CD8-positive, alpha-beta memory T cell (primary cell): ENCODE measurements at places on chromosomes 3 and 15.

- no peak overlapping the region for H3K4me3 ChIP-seq
- no peak overlapping the region for H3K27ac ChIP-seq
- H3K27me3 ChIP-seq, result no peaks in the 10 kb centered on the region
- H3K4me1 ChIP-seq, result peaks cover 56% of the 10 kb centered on the region
Observed at GRCh38 chr3:33062866-33063265, 34.1 kb downstream of the GLB1 start.

DNA sequence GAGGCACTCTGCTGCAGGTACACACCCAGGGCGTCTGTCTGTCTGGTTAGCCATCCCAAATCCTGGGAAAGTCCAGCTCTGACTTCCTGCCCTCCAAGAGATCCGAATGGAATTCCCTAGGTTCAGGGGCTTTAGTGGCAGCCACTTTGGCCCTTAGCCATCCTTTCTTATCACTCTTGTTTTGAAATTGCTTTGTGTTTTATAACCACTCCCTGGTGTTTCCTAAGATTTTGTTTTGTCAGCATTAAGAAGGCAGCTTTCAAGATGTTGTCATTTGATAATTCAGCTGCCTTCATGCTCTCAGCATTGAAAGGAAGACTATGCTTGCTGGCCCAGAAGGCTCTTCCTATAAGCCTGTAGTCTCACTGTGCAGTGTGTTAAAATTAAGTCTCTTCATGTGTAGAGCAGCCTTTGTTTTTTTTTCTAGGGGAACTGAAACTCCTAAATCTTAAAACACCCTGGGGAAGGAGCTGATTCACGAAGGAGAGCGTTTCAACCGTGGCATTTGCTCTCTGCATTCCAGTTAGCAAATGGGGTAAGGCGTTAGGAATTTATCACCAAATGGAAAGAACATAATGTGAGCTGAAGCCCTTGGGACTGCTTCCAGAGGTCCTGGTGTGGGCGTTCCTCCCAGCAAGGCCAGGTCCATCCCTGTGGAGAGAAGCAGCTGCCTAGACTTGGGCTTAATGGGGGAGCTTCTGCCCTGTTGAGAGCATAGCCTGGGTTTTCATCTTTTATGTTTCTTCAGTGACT is 14.2 kb upstream of the CLEC3B start:
- H3K27me3 ChIP-seq, result no peaks in the 10 kb centered on the region
- H3K27ac ChIP-seq, result no peak overlapping the region
- H3K4me3 ChIP-seq, result no peak overlapping the region
- H3K36me3 ChIP-seq, result peaks cover 26% of the 10 kb centered on the region
- no peak for DNase-seq

- DNase-seq, result no peak
- H3K36me3 ChIP-seq, result no peaks in the 10 kb centered on the region
Observed at GRCh38 chr15:81532001-81532400, 158.0 kb upstream of the TMC3 start.

DNA sequence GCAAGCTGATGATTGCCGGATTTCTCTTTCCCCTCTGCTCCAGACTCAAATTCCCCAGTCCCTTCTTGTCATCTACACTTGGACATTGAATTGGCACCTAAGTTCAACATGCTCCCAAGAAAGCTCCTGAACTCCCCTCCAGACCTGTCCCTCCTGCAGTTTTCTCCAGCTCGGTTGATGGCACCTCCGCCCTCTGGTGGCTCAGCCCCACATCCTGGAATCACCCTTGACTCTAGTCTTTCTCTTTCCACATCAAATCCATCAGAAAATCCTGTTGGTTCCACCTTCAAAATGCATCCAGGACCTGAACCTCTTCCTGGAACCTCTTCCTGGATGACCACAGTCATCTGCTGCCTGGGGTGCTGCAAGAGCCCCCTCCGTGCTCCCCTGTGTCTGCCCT is 60.1 kb downstream of the RASGRF1 start:
- H3K27ac ChIP-seq, result no peak overlapping the region
- H3K4me3 ChIP-seq, result no peak overlapping the region
- DNase-seq, result no peak
- H3K27me3 ChIP-seq, result no peaks in the 10 kb centered on the region
- H3K36me3 ChIP-seq, result no peaks in the 10 kb centered on the region

- H3K4me1 ChIP-seq, result no peaks in the 10 kb centered on the region
- H3K27ac ChIP-seq, result no peak overlapping the region
- no peaks in the 10 kb centered on the region for H3K36me3 ChIP-seq
- no peaks in the 10 kb centered on the region for H3K27me3 ChIP-seq
- H3K4me3 ChIP-seq, result no peak overlapping the region
Observed at GRCh38 chr3:30449290-30449632, 157.1 kb upstream of the TGFBR2 start.

DNA sequence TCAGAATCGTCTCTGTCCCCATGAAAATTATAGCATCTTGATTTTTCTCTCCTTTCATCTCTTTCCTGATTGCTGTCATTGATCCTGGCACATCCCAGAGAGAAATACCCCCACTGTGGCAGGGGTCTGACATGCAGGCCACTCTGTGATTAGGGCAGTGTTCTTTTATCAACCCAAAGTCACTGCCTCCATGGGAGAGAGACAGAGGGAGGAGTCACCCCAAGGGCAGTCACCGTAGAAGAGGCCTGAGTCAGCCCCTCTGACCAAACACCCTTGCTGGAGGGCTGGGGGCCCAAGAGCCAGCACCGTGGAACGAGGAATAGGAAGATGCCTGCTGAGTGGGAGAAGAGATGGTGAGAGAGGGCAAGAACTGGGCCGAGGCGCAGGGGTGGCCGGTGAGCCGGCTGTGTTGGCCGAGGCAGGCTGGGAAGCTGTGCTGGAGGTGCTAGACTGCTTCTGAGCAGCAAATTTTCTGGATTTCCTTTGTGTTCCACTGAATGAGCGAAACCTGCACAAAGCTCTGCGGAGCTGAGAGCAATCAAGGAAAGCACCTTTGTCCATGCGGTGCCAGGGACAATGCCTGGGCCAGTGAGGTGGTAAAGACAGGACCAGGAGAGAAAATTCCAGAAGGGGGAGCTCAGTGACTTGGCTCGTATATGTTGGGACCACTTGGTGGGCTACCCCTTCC is 103.8 kb downstream of the ADCY5 start:
- H3K4me3 ChIP-seq, result no peak overlapping the region
- H3K36me3 ChIP-seq, result no peaks in the 10 kb centered on the region
- no peaks in the 10 kb centered on the region for H3K27me3 ChIP-seq
- no peaks in the 10 kb centered on the region for H3K4me1 ChIP-seq
- H3K27ac ChIP-seq, result no peak overlapping the region
- DNase-seq, result no peak

GRCh38 chr3:128464188-128464587 is 2.5 kb downstream of the DNAJB8 start:
- no peaks in the 10 kb centered on the region for H3K36me3 ChIP-seq
- H3K4me3 ChIP-seq, result no peak overlapping the region
- H3K27ac ChIP-seq, result no peak overlapping the region
- no peaks in the 10 kb centered on the region for H3K27me3 ChIP-seq

DNA sequence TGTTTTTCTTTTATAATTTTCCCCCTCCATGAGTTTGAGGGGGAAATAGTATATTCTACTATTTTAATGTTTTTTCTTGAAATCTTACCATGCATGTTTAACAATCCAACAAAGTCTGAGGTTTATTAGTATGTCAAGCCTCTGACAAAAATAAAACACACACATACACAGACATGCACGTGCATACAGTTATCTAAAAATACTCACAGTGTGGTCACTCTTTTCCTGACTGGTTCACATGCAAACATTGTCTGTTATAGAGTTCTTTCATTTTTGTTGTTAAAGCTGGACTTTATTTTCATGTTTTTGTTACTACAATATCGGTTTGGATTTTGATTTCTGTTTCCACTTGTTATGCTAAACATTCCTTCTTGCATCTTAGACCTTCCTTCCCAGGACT is 236.6 kb downstream of the MFSD1 start:
- no peaks in the 10 kb centered on the region for H3K4me1 ChIP-seq
- no peak overlapping the region for H3K27ac ChIP-seq
- no peaks in the 10 kb centered on the region for H3K36me3 ChIP-seq
- H3K27me3 ChIP-seq, result no peaks in the 10 kb centered on the region

GRCh38 chr3:177058648-177059047 is 138.6 kb downstream of the TBL1XR1 start:
- H3K27ac ChIP-seq, result no peak overlapping the region
- no peak for DNase-seq
- H3K4me3 ChIP-seq, result no peak overlapping the region
- H3K36me3 ChIP-seq, result no peaks in the 10 kb centered on the region
- peaks cover 28% of the 10 kb centered on the region for H3K4me1 ChIP-seq

DNA sequence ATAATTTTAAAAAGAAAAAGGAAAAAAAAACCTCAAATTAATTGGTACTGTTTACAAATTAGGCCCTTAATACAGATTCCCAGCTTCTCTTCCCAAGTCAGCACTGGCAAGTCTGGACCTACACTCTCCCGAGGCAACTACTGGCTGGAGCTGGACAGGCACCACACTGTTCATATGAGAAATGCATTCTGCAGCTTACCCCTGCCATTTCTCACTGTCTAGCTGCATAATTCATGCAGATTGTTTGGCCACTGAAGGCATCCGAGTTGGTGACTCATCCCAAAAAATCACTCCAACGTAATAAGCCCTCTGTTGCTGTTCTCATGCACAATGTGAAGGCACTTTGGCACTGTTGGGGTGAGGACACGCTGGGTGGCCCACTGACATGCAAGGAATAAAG is 45.3 kb downstream of the ROPN1B start:
- no peaks in the 10 kb centered on the region for H3K27me3 ChIP-seq
- H3K27ac ChIP-seq, result no peak overlapping the region
- no peak for DNase-seq
- H3K4me3 ChIP-seq, result no peak overlapping the region
- H3K4me1 ChIP-seq, result no peaks in the 10 kb centered on the region

DNA sequence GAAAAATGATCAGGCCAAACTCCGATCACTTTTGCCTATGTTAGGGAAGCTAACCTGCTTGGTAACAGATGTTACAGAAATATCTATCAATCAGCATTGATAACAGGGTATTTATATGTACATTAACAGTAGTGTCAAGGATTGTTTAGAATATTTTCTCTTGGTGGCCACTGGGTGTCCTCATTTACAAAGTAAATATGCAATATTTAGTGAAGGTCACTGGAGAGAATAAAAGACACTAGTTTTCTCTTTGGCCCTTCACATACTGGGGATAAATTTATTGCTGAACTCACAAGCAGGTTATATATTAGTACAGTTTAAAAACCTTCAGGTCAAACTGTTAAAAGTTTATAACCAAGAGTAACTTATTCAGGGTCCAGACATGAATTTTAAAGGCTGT is 69.0 kb downstream of the TIGIT start:
- H3K27me3 ChIP-seq, result no peaks in the 10 kb centered on the region
- no peaks in the 10 kb centered on the region for H3K36me3 ChIP-seq
- no peak overlapping the region for H3K4me3 ChIP-seq
- no peak for DNase-seq
- H3K27ac ChIP-seq, result no peak overlapping the region

DNA sequence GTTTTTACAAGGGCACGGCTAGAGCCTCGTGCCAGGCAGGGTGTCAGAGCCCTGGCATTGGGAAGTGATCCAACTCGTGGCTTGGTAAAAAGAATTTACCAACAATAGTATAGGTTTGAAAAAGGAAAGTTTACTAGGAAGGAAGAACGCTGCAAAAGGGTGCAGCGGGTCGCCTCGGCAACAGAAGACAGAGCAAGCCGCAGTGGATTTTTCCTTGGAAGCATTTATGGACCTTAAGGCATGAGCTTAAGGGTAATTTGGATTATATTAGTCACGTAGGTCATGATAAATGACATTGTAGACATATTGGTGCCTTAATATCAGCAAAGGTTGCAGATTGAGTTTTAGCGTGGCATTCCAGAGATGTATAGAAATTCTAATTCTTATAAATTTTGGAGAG is 163.4 kb upstream of the PPP2R3A start:
- H3K4me1 ChIP-seq, result no peaks in the 10 kb centered on the region
- DNase-seq, result no peak
- no peak overlapping the region for H3K27ac ChIP-seq
- H3K4me3 ChIP-seq, result no peak overlapping the region
- no peaks in the 10 kb centered on the region for H3K27me3 ChIP-seq

- no peaks in the 10 kb centered on the region for H3K27me3 ChIP-seq
- peak overlapping the region; percentile 11 for H3K27ac ChIP-seq
- peaks cover 10% of the 10 kb centered on the region for H3K4me1 ChIP-seq
- no peak for DNase-seq
Observed at GRCh38 chr3:33659856-33660434, 58.1 kb downstream of the CLASP2 start.

DNA sequence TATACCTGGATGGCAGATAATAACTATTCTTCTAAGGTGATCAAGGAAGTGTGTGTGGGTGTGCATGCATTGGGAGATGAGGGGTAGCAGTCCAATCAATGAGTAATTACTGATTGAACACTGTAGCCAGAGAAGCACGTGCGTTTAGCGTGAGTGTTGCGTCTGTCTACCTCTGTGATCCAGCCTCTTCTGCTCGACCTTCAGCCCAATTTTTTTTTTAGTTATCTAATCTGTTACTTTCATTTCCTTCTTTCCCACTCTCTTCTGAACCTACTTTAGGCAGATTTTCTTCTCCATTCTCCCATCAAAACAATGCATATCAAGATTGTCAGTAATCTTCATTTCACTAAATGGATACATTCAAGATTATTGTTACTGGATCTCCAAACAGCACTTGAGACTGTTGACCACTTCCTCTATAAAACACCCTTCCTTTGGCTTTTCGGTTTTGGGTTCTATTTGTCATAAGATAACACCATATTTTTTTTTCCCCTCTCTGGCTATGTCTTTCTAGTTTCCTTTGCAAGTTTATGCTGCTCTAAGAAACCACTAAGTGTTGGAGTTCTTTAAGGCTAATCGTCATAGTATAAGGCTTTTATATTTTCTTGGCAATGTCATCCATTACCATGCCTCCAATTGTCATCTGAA is 41.0 kb downstream of the MCTP2 start:
- DNase-seq, result no peak
- H3K27me3 ChIP-seq, result no peaks in the 10 kb centered on the region
- H3K36me3 ChIP-seq, result no peaks in the 10 kb centered on the region
- H3K4me3 ChIP-seq, result no peak overlapping the region

- H3K27me3 ChIP-seq, result no peaks in the 10 kb centered on the region
- H3K36me3 ChIP-seq, result no peaks in the 10 kb centered on the region
- no peak for DNase-seq
- no peak overlapping the region for H3K27ac ChIP-seq
- no peak overlapping the region for H3K4me3 ChIP-seq
Observed at GRCh38 chr3:146375219-146375618, 94.1 kb downstream of the PLSCR2 start.

GRCh38 chr3:191753196-191753595 is 292.2 kb downstream of the PYDC2 start:
- H3K4me1 ChIP-seq, result no peaks in the 10 kb centered on the region
- H3K4me3 ChIP-seq, result no peak overlapping the region
- no peak overlapping the region for H3K27ac ChIP-seq
- H3K27me3 ChIP-seq, result no peaks in the 10 kb centered on the region
- no peaks in the 10 kb centered on the region for H3K36me3 ChIP-seq
- DNase-seq, result no peak

DNA sequence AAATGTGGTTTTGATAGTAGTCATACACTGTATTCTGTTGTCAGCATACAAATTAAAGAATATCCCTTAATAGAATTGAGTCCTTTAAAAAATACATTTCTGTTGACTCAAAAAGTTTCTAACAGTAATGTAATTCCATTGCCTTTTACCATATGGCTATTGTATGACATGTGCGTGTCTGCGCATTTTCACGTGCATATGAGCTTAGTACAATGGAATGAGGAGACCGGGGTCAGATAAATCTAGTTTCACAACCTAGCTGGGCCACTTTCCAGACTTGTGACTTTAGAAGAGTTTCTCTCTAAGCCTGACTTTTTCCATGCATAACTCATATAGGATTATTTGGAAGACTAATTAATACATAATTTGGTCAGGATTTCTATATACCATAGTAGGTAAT is 38.7 kb downstream of the ZBTB38 start:
- H3K36me3 ChIP-seq, result peaks cover 22% of the 10 kb centered on the region
- H3K4me1 ChIP-seq, result peaks cover 64% of the 10 kb centered on the region
- no peak overlapping the region for H3K4me3 ChIP-seq
- no peak for DNase-seq
